Astrocyte (in vitro differentiated cells and primary cell): ENCODE measurements at places on chromosomes 13 and 19. TPM values are rescaled to one million over a fixed set of nuclear protein-coding genes. Genes with fewer than 3 reads are reported as not detected.

The CDK8 gene
- total RNA-seq, result 27.4 and 32.4 TPM in 2 replicates

The MYO1F gene
- total RNA-seq, result 0.12 and 0.23 TPM in 2 replicates

- DNase-seq, result no peak
- no peak overlapping the region for H3K27ac ChIP-seq
- H3K4me1 ChIP-seq, result no peaks in the 10 kb centered on the region
- H3K4me3 ChIP-seq, result no peak overlapping the region
- no peaks in the 10 kb centered on the region for H3K36me3 ChIP-seq
- H3K27me3 ChIP-seq, result no peaks in the 10 kb centered on the region
These were observed 49.1 kb upstream of the UQCRFS1 start for GRCh38 chr19:29262085-29262484.

DNA sequence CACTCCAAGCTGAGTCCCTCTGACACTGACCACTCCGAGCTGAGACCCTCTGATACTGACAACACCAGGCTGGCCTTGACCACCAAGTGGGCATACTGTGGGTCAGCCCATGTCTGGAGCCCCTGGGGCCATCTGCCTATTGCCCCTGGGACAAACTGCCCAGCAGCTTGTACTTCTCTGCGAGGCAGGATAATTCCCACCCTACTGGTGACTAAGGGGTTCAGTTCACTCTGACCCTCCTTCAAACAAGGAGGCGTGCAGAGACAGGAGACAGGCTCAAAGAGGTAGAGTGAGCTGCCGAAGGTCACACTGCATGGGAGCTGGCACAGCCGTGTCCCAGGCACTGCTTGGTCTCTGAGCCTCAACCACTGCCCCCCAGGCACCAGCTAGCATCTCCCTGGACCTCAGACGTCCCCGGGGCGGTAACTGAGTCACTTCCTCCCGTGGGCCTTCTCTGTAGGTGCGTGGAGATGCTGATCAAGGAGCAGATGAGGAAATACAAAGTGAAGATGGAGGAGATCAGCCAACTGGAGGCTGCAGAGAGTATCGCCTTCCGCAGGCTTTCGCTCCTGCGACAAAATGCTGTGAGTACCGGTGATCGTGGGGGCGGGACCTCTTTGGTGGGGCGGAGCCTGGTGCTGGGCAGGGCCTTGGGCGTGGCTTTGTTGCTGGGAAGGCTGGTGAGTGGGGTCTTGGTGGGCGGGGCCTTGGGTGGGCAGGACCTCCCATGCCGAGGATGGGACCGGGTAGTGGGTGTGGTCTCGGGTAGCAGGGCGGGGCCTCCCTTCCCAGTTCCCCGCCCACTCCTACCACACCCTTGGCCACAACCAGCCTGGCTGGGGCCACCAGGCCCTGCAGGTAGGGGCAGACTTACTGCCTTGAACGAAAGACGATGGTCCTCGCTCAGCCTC lies 5.8 kb upstream of the USE1 start:
- no peaks in the 10 kb centered on the region for H3K27me3 ChIP-seq
- H3K36me3 ChIP-seq, result peaks cover 17% of the 10 kb centered on the region
- H3K4me3 ChIP-seq, result no peak overlapping the region
- no peak overlapping the region for H3K27ac ChIP-seq
- H3K4me1 ChIP-seq, result peaks cover 11% of the 10 kb centered on the region
- no peak for DNase-seq

- DNase-seq, result no peak
- no peak overlapping the region for H3K27ac ChIP-seq
- no peaks in the 10 kb centered on the region for H3K27me3 ChIP-seq
- no peaks in the 10 kb centered on the region for H3K36me3 ChIP-seq
- no peaks in the 10 kb centered on the region for H3K4me1 ChIP-seq
These were observed 164.4 kb downstream of the RBM26 start for GRCh38 chr13:79241697-79242096.

DNA sequence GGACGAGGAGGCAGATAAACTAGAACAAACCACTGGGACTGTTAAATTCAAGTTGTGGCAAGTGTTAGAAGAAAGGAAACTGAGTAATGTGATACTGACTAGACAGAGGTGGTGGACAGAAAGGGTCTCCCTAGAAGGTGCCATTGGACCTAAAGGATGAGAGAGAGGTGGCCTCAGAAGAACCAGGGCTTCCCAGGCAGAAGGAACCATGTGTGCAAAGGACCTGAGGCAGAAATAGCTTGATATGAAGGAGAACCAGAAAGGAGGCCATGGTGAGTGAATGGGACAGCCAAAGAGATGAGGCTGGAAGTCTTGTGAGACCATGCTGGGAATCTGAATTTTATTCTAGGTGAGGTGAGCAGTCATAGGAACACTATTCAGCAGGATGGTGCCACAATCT lies 2.8 kb upstream of the SYDE1 start:
- no peak for DNase-seq
- H3K27me3 ChIP-seq, result no peaks in the 10 kb centered on the region
- no peak overlapping the region for H3K27ac ChIP-seq
- peaks cover 15% of the 10 kb centered on the region for H3K4me1 ChIP-seq
